ENCODE measurements at places on chromosomes 11 and 22.

DNA sequence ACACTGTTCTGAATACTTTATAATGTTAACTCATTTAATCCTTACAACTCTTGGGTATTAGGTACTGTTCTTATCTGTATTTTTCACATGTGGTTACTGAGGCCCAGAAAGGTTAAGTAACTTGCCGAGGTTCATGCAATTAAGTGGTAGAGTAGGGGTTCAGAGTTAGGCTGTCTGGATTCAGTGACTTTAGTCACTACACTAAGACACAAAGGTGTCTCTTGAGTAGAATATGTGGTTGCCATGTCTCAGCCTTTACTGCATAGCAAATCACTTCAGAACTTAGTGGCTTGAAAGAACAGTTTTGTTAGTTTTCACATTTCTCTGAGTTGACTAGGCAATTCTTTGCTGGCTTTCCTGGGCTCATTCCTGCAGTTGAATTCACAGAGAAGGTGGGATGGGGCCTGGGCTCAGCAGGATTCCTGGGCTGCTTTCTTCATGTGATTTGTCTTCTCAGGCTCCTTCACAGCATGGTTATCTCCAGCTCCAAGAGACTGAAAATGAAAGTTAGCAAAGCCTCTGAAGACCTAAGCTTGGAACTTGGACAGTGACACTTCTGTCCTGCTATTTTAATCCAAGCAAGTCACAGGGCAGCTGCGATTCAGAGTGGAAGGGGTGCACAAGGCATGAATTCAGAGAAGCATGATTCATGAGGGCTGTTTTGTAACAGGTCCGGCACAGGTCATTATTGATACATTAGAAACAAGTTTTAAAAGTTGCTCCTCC is 68.3 kb downstream of the SPECC1L start:
- no peak for DNase-seq

GRCh38 chr22:46673205-46673604 is 53.0 kb downstream of the GRAMD4 start:
- no peak for DNase-seq

- no peak for DNase-seq
These were observed 101.2 kb upstream of the TIMP3 start for GRCh38 chr22:32700191-32700882.

DNA sequence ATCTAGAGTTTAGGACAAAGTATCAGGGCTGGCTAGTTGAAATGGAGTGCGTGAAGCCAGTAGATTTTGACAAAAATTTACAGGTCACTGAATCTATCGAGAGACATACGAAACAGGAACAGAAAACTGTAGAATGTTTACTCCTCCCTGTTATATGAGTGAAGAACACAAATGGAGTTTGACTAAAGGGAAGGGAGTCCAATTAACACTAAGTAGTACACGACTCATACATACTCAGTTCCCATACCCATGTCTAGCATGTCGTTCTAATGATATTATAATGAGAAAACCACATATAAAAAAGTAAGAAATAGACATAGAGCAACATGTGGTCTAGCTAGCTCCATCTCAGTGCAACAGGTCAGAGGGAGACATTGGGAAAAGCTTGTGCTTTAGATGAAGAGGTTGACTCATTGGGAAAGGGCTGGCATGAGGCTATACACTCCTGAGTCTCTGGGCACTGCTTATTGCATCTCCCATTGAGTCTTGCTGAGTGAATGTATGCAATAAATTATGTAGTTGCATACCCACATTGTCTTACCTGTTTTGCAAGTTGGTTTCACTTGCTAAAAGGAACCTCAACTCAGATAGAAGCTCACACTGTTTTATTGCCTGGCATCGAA is 43.5 kb downstream of the CD44 start:
- DNase-seq, result no peak

GRCh38 chr11:114079511-114080065 is 20.1 kb downstream of the ZBTB16 start:
- no peak for DNase-seq

DNA sequence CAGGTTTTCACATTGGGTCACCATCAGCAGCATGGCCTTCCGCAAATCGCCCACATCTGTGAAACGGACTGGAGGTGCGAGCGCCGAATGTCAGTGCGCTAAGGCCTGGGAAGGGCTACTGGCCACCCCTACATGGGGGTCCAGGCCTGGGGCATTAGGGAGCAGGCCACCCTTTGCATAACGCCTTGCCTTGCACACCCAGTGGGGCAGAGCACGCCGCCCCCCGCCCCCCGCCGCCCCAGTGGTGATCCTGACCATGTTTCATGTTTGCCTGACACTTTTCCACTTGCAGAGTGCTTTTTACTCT is 2.6 kb downstream of the GRK2 start:
- no peak for DNase-seq

DNA sequence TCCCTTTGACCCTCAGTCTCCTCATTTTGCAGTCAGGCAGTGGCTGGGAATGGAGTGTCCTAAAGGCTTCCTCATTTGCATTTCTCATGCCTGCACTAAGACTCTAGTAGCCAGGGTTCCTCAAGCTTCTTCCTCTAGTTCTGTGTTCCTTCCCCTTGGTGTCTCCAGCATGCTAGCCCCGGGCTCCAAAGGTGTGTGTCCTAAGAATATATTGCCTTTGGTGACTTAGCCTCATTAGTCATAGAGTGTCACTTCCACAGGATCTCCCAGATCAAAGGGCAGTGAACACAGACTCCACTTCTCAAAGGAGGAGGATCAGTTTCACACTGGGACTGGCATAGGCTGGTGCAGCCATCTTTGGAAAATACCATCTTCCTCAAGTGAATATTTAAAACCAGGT is 21.4 kb upstream of the ACER3 start:
- peak; percentile 72 for DNase-seq

- DNase-seq, result no peak
These were observed 59.4 kb downstream of the GRK3 start for GRCh38 chr22:25623851-25624250.

GRCh38 chr11:69101115-69101791 is 52.5 kb downstream of the TPCN2 start:
- peak; percentile 76 for DNase-seq

DNA sequence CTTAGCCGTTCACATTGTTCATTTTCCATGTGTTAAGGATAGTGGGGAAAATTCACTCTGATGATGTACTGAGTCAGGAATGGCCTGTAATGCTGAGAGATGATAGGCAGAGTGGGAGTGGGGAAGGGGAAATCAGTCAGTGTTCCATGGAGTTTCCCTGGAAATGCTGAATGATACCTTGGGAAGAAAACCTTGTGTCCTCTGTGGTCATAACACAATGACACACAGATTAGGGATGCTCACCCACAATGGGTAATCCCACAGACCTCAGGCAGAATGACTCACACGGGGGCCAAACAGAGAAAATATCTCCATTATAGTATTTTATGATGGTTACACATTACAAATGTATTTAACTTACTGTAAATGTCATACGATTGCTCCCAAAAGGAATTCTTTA is 118.0 kb downstream of the SNX19 start:
- peak; percentile 60 for DNase-seq

GRCh38 chr11:121671283-121672168 is 218.8 kb upstream of the SORL1-AS1 start:
- DNase-seq, result no peak

GRCh38 chr22:18065256-18065655 is 12.5 kb upstream of the PEX26 start:
- DNase-seq, result no peak

DNA sequence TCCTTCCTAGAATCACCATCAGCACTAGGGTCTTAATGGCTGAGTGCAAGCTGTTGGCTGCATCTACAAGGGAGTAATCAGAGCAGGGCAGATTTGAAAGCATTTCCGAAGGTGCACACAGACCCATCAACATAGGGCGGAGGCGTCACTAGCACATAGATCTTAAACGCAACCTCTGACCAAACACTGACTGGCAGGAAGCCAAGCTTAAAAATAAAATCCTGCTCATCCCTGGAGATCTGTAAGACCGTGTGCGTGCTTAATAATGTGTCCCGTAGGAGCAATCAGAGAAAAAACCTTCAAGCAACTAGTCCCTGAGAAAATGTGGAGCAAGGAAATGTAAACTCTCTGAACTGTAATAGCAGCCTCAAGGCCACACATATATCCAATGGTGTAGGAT is 470.5 kb downstream of the ETS1 start:
- DNase-seq, result no peak

GRCh38 chr11:101435408-101435973 is 148.3 kb downstream of the TRPC6 start:
- DNase-seq, result no peak

- DNase-seq, result peak; percentile 68
These were observed 2.8 kb downstream of the PARVB start for GRCh38 chr22:44026630-44027511.

GRCh38 chr11:66739983-66740382 is 11.0 kb upstream of the SPTBN2 start:
- no peak for DNase-seq

DNA sequence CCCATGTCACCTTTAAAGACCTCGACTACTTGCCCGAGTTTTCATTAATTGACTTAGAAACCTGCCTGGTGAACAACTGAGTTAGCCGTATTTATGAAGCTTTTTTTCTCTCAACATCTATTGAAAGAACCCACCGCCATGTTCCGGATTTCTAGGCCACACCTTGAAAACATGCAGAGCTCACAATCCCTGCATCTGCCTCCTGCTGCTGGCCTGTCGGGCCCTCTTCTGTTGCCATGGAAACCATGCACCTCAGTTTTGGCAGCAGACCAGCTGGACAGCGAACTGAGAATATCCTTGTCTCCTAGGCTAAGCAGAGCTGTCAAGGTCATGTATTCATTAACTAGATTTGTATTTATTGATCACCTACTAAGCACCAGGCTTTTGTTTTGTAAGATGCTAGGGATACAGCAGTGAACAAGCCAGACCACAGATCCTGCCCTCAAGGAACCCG is 4.3 kb upstream of the PATZ1 start:
- no peak for DNase-seq

All from SW480 (cell line).